Karpas-422 (cell line): ENCODE measurements at places on chromosomes 12 and 14. TPM values are rescaled to one million over a fixed set of nuclear protein-coding genes. Genes with fewer than 3 reads are reported as not detected.

DNA sequence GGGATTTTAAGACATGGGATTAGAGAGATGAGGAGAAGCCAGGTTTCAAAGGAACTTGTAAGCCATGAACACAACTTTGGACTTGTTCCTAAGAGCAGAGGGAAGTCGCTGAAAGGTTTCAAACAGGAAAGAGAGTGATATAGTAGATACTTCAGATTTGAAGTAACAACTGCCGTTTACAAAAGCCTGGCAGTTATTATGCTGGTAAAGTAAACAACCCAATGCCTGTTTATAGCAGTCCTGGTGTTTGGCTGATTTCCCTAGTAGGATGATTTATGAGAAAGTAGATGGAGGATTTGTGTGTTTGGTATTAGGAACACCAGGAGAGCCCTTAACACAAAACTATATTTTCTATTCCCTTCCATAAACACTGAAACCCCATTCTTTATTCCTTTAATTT lies 285.7 kb downstream of the RMST start:
- DNase-seq, result no peak

DNA sequence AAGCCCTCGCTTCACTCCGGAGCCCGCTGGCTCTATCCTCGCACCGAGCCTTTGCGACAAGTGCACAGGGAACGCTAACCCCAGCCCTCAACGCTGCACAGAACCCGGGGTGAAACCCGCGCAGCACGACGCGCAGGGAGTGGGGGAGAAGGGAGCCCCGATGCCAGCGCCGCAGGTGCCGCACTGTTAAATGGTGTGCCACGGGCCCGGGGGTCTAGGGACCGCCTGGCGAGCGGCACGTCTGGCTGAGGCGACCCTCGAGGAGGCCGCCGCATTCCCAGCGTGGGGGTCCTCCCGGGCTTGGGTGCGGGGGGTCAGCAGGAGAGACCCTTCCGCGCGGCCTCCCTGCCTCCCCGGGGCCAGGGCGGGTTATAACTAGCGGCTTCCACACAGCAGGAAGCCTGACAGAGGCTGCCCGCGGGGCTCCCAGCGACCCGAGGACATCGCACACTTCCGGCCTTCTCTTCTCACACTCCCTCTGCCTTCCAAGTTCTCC lies 23.8 kb upstream of the LRTM2 start:
- peak; percentile 73 for DNase-seq

Gene CABP1
- total RNA-seq, result not detected in 2 replicates

DNA sequence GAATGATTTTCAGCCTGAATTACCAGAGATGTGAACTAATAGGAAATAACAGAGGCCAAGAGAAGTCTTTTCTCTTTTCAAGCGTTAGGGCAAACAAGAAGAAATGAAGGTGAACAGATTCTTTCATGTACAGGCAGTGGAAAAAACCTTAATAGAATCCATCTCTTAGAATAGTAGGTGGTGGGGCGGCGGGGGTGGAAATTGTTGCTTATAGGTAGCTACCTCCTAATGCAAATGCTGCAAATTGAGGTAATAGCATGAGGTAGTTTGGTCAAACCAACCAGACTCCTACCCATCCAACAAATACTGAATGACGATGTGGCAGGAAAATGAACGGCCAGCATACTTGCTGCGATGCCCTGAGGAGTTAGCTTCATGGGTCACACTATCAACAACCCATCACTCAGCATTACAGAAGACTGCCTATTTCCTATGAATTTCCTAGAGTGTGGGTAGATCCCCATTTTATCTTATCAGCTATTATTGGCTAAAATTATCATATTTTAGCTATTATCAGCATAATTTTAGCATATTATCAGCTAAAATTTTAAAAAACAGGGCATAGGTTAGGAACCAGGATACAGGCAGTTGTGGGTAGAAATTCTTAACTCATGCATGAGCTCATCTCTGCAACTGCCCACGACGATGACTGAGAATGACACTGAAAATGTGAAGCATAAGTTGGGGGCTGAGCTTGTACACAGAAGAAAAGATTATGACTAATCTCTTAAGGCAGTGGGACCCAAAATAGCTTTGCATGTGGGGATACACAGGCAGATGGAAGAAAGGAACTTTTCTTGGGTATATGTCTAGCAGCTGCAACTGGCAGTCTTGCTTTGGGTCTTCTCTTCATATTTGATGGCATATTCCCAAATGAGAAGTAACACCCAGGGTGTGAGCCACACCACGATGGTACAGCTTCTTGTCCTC lies 68.7 kb downstream of the NIN start:
- no peak for DNase-seq

Gene CDK17
- 35.6 and 71.2 TPM in 2 replicates for total RNA-seq

- DNase-seq, result no peak
Measured at GRCh38 chr12:56898938-56899337, 35.3 kb downstream of the SDR9C7 start.

Gene CD163
- total RNA-seq, result not detected in 2 replicates

Gene TCL1B
- 0.37 TPM in 1 of 2 replicates, not detected in the other for total RNA-seq

GRCh38 chr12:47837190-47838171 lies 17.8 kb upstream of the HDAC7 start:
- DNase-seq, result peak; percentile 86

DNA sequence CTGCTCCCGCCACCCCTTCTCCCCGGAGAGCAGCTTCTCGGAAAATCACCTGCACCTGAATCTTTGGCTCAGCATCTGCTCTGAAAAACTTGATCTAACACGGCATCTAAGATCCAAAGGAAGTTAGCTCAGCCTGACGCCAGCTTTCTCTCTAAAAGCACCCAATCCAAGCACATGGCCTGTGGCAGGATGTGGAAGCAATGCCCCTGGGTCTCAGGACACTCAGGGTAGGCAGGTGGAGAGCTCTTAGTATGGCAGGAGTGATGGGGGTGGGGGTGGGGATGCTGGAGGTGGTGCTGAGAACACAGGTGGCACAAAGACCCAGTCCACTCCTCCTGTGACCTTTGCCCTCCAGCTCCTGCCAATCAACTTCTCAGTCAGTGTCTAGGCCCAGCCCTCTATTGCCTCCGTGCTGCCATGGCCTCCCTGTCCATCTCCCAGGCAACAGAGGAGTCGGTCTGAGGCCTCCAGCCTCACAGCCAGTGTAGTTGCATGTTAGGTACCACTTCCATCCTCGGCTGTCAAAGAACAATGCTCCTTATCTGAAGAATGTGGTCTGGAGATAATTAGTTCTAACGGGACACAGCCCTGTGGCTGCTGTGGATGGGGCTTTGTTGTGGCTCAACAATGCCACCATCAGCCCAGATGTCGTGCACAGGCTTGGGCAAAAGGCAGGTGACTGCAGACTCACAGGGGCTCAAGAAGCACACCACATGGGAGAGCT lies 180.0 kb upstream of the C14orf180 start:
- peak; percentile 81 for DNase-seq
